Thoracic aorta (tissue), 2 donors: ENCODE measurements at places on chromosomes 11 and 22.

DNA sequence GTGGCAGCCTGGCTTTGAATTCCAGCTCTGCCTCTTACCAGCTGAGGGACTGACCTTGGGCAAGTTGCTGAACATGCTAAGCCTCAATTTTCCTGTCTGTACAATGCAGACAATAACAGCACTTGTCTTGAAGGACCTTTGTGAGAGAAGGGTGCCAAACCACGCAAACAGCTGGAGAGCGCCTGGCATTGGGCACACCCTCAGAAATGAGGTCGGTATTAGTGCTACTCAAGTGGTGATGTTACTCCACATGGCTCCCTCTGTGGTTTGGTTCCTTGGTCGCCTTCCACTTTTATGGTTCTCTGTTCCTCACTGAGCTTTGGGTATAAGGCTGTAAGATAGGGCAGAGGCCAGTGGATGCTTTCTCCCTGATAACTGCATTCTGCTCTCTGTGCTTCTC is 8.2 kb downstream of the UBASH3B start:
- DNase-seq = no peak

GRCh38 chr11:118530683-118531596 is at the start of gene TMEM25:
TMEM25 (plus strand) TSS chr11:118531192; CDS start chr11:118531802, 610 bp downstream.
- DNase-seq = no peak

DNA sequence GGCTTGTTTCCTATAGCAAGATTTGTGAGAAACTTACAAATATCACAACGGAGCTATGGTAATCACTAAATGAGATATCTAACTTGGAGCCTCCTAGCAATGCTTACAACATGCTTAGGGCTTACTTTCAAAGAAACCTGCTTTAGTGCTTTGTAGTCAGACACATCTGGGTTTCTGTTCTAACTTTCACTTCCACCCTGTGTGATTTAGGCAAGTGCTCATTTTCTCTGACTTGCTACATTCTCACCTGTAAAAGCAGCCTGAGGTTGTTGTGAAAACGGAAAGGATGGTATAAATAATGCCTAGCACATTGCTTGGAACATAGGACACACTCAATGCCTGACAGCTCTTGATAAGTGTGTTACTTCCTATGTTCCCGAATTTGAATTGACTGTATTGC is 45.6 kb downstream of the LRRC4C start:
- no peak for DNase-seq

GRCh38 chr11:96744697-96745096 is 354.9 kb downstream of the JRKL start:
- DNase-seq = no peak

DNA sequence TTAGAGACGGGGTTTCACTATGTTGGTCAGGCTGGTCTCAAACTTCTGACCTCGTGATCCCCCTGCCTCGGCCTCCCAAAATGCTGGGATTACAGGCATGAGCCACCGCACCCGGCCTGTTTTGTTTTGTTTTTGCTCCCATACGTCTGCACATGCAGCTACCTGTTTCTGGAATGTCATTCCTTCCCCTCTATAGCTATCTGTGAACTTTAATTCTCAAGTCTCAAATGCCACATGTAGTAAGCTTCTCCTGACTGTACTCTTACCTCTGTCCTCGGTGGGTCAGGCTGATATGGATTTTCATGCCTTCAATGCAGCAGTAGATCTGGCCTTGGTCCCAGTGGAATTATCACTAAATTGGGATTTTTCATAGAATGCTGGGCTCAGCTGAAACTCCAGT is 12.4 kb upstream of the SWAP70 start:
- no peak for DNase-seq

DNA sequence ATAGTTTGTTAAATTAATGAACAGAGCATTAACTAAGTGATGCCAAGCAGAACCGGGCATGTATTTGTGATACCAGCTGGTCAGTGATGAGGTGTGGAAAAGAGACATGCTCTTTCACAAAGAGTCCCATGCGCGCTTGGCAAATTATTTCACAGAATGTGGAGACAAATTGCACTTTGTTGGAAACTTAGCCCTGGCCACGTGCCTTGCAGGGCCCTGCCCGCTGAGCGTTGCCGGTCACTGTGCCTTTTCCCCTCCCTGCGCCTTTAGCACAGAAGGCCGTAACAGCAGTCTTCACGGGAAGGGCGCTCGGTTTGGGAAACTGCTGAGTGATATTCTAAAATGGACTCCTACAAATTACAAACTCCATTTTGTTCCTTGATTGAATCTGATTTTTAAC is 235.9 kb downstream of the TBC1D22A start:
- DNase-seq = no peak

- no peak for DNase-seq
These were observed 15.3 kb upstream of the ANKK1 start for GRCh38 chr11:113372309-113372708.

GRCh38 chr11:37107415-37107814 is 509.4 kb upstream of the RAG2 start:
- no peak for DNase-seq

DNA sequence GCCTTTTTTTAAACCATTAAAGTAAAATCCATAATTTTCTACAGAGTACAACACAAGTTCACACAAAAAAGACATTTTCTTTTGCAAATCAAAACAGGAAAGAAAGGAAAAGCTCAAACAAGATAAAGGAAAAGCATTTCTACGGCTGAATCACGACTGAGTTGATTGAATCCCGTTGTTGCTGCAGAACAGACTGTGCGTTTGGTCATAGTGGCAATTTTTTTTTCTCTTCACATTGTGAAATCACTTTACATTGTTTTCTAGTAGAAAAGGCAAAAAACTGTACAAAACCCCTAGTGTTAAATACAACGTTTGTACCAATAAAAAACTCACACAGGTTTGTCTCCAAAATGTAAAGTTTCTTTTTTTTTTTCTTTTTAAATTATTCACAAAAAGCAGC is 17.3 kb upstream of the RAPSN start:
- DNase-seq = no peak

DNA sequence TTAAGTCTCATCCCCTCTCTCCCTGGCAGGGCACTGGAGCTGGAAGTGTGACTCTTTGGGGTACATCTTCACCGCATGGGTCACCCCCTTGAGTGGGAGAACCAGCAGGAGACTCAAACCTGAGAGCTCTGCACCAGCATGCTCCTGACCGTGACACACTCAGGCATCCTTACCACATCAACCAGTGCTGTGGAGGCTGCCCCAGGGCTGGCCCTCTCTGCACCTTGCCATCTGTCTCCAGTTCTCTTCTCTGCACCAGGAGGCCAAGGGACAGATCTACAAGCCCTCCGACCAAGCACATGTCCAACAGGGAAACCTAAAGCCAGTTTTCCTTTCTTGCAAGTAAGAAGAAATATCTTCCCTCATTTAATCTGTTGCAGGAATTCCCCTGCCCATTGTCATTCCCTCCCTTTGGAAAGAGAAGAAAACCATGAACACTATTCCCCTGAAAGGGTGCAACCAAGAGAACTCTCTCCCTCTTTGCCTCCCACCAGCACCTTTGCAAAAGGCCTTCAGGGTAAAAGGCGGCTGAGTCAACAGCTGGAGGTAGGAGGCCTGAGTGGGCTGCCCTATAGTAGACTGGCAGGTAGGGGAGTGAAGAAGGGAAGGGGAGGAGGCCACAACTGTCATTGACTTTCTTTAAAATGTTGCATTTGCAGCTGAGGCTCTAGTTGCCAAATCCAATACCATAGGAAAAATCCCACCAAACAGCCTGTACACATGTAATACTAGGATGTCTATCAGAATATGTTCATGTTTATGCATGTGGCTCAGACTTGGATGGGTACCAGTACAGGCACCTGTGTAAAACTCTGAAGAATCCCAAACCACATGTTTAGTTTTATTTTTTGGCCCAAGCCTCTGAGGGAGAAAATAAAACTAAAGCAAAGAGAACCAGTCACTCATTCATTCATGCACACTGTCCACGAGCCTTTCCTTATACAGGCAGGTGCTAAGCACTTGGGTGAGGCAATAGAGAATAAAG is 117.0 kb downstream of the WT1 start:
- DNase-seq = no peak

DNA sequence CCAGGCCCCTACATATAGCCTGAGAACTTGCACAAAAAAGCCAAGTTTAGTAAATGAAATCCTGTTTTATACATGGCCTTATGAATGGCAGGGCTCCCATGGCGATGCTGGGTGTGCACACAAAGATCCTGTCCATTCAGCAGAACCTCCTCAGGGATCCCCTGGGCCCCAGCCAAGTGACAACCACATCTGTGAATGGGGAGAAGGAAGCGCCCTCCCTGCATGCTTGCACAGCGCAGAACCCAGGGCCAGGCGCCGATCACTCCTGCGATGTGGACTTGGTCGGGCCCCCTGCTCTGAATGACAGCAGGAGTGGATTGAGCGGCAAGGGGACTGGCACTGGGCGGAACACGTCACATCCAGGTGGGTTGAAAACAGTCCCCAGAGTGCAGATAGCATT is 4.5 kb upstream of the CDC42EP2 start:
- no peak for DNase-seq

DNA sequence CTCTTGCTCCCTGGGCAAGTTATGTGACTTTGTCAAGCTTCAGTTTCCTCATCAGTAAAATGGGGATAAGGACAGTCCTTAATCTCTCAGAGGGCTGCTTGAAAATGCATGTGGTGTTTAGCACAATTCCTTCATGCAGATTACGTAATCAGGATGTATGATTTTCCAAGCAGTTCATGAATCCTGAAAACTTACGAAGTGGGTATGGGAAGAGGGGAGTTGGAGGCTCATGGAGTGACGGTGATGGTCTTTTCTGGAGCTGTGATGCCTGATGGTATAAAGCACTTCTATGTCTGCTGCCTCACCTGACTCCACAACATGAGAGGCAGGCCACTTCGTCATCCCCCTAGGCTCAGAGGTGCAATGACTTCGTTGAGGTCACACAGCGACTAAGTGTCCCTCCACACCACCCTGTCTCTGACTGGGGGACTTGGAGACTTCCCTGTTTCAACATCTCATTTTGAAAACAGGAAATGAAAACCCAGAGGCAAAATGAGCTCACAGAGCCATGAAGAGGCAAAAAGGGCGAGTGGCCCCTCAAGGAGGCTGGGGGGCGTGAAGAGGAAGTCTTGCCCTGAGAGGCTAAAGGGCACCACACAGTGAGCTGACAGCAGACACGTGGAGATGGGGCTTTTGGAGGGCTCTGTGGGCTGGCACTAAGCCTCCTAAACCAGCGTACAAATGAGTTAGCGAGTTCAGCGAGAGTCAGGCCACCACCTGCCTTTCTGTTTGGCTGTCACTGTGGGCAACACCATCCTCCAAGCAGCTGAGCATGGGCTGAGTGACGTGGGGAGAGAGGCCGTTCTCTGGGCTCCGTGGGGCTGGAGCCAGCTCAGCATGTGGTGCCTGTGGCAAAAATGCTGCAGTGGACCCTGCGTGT is 10.1 kb downstream of the MCM5 start:
- DNase-seq = no peak

DNA sequence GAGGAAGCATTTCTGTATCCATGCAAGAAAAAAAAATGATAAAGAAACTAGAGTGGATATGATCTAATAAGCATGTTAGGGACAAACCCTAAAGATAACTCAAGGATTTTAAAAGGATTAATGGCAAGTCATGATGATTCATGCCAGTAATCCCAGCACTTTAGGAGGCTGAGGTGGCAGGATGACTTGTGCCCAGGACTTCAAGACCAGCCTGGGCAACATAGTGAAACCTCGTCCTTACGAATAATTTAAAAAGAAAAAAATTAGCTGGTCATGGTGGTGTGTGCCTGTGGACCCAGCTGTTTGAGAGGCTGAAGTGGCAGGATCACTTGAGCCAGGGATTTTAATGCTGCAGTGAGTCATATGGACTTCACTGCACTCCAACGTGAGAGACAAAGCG is 145.5 kb upstream of the BLID start:
- no peak for DNase-seq

DNA sequence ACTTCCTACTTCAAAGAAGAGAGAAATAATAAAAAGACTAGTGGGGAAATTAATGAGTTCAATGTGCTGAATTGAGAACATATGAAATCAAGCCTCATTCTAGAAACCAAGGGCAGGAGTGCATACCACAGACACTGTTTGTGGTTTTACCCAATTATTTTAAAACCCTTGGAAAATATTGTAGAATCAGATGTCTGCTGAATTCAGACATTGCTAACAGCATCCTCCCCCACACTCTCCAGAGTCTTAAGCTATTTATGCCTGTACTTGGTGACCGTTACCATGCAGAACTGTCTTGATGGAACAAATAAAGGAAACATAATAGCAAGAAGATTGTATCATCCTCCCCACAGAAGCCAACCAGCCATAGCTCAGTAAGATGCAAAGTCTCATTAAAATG is 850.1 kb downstream of the NTM start:
- no peak for DNase-seq

DNA sequence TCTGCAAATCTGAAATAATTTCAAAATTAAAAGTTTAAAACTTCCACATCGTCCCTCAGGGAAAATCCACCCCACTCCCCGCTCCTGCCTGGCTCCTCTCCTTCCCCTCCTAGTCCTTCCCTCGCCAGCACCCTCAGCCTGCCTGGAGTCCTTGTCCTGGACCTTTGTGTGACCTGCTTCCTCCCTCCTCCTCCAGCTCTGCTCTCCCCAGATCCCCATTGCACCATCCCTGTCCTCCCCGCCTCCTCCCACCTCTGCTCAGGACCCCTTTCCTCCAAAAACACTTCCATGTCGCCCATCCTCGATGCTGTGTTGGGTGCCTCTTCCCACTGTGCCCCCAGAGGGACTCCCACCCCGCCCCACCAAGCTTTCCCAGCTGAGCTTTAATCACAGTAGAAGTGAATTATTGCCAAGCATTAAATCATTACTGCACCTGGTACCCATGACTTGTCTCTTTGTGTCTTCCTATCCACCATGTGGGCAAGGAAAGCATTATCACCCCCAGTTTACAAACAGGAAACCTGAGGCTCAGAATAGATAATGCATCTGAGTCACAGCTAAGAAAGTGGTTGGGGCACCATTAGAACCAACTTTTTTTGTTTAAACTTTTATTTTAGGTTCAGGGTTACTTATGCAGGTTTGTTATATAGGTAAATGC is 2.4 kb upstream of the ZP1 start:
- no peak for DNase-seq

DNA sequence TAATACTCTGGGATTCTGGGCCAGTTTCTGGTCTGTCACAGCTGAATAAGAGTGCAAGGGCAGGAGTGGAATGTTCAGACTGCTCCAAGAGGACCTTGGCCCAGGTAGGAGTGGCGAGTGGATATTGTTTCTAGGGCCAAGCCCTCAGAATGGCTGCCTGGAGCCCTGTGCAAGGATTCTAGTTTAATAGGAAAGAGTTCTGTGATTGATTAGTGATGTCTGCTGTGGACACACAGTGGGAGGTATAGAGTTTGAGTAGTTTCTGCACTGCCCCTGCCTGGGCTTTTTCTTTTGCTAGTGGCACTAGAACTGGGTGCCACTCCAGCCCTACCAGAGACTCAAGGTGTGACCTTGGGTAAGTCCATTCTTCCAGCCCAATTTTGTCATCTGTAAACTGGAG is 9.7 kb upstream of the MPPED1 start:
- no peak for DNase-seq

DNA sequence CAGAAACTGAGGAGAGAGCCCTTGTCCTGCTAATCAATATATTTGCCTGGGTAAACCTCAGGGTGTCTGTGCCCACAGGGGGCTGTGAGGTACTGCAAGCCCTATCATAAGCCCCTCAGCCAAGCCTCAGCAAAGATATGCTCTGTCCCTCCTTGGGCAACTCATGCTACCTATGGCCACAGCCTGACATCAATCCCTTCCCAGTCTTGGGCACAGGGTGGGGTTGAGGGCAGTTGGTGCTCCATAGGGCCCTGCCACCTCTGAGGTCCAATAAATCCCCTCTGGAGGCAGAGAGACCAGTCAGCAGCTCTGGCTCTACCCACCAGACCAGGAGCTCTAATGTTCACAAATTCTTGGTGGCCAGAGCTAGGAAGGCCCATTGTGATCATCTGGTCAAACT is 23.8 kb downstream of the TPBGL start:
- no peak for DNase-seq

GRCh38 chr11:121838571-121838970 is 277.4 kb downstream of the BLID start:
- no peak for DNase-seq
